ENCODE measurements at places on chromosomes 2 and 18.

GRCh38 chr18:32707147-32707546 lies 65.7 kb downstream of the KLHL14 start:
- DNase-seq: no peak

- DNase-seq: no peak
Observed at GRCh38 chr18:60925892-60926291, 407.3 kb upstream of the CDH20 start.

DNA sequence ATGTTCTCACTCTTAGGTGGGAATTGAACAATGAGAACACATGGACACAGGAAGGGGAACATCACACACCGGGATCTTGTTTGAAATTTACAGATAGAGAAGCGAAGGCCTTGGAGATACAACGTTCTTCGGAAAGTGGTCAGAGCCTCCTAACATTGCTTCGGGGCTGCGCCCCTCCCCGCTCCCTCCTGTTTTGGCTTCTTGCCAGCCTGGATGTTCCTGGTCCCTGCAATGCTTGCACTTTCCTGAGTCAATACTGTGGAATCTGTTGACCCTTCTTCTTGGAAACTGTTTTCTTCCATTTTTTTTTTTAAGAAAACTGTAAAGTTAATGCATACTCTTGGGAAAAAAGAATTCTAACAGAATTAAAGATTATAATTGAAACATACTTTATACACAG lies 360.8 kb downstream of the SOCS6 start:
- DNase-seq: no peak

DNA sequence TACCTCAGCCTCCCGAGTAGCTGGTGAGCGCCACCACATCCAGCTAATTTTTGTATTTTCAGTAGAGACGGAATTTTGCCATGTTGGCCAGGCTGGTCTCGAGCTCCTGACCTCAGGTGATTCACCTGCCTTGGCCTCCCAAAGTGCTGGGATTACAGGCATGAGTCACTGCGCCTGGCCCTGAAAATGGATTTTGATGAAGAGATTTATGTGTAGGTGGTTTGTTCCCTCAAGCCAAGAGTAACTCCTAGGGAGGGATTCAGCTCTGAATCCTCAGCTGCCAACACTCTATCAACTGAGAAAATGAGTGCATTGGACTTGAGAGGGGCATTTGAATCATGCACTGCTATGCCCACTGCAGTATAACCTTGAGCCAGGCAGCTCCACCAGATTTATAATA lies 17.5 kb upstream of the LIPG start:
- no peak for DNase-seq

DNA sequence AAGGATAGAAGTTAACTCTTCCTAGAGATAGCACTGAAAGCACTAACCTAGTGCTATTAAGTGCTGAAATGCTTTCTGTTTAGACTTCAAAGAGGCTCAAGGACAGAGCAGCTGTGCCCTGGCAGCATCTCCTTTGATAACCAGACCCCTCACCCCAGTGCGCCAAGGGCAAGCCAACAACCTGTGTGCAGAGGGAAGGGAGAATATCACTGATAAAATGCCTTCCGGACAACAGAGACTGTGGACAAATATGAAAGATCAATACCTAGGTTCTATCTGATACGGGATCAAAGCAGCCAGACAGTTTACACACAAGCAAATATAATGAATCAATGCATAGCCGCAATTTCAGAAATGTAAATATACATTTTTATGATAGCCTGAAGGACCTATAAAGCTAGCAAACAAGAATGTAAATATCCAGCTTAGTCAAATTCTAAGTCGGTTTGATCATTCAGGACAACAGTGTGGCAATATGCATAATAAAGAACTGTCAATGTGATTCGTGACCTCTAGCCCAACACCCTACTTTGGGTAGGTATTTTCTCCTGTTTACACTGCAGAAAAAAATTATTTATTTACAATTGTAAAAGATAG lies 91.8 kb upstream of the RFX8 start:
- DNase-seq: no peak

- DNase-seq: no peak
Observed at GRCh38 chr2:52074130-52074719, 1042.3 kb upstream of the NRXN1 start.

- no peak for DNase-seq
Observed at GRCh38 chr2:150811259-150811855, 323.9 kb upstream of the RND3 start.

DNA sequence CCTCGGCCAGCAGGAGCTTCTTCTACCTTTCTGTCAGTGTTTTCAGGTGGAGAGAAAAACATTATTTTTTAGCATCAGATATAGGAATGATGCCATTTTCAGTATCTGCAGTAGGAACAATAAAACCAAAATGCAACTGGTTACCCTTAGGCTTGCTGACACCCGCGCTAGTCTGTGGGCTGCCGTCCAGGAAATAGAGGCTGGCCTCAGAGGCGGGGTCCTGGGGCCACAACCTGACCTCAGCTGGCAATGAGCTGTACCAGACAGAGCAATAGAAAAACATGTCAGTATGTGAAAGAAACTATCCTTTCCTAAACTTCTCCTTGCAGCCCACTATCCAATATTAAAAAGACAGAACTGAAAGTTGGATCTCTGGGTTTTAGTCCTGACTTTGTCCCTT lies 4.6 kb upstream of the ST6GAL2 start:
- no peak for DNase-seq

DNA sequence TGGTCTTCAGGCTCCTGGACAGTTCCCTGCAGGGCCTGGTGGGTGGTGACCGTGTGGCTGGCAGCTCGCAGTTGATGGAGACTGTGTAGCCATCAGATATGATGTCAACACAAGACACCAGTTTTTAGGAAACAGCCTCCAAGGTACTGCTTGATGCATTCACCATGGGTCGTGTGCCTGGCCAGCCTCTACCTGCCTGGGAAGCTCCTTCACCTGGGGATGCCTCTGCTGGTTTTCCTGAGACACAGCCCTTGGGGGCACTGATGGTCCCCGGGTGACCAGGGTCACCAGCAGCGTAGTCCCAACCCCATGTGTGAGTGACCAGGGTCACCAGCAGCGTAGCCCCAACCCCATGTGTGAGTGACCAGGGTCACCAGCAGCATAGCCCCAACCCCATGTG lies 33.6 kb upstream of the KCNG2 start:
- no peak for DNase-seq

- no peak for DNase-seq
Observed at GRCh38 chr2:105442056-105442455, 43.2 kb upstream of the FHL2 start.

- no peak for DNase-seq
Observed at GRCh38 chr2:144460727-144461307, 59.1 kb downstream of the ZEB2 start.

DNA sequence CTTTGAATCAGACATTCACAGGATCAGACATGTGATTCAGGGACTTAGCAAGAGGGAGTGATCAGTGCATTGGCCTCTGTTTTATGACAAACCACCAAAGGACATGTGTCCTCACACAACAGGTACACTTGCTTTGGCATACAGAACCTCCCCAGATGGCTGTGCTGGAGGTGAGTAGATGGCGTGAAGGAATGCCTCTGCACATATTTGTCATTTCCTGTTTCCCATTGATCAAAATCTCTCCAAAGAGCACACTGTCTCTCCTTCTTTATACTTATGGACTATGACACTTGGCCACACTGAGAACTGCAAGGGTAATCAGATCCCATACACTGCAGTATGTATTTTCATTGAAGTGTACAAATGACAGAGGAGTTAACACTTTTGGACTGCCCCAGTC lies 927.6 kb downstream of the TSN start:
- no peak for DNase-seq

DNA sequence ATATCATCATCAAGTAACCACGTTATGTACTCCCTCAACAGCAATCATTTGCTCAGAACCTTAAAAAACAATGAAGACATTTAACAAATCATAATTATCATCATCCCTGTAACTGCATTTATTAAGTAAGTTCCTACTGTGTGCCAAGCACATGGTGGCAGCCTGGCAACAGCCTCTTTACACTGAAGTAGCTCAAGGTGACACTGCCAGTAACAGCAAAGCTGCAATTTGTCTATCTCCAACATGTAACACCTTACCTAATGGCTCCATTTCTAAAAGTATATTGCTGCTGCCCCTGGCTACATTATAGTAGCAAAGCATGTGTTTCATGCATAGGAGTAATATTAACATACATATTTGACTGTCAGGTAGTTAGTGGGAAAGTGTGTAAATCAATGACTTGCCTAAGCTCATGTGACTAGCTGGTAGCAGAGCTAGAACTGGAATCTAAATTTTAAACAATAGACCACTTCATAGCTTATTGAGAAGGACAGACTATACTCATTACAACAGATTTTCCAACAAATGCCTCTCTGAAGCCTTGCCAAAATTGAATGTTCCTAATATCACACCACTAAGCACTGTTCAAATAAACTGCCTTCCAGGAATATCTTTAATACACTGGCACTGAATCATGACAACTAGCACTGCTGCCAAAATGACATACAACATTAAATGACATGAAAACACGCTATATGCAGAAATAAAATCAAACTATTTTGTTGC lies 86.7 kb downstream of the L3MBTL4 start:
- DNase-seq: no peak

DNA sequence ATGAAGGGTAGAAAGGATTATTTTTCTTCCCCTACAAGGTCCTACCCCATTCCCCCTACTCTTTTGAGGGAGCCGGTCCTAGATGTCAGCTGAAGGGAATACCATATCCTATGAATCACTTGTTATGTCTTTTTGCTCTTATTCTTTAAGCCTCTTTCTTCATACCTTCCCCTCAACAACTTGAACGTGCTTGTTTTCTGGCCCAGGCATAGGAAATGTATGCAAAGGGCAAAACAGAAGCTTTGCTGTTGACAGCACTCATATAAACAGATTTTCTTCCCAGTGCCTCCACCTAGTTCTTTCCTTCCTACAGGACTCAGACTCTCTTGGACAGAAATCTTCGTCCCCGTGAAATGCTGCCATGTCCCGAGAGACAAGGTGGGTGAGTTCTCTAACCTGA lies 64.6 kb downstream of the TMEM17 start:
- no peak for DNase-seq

DNA sequence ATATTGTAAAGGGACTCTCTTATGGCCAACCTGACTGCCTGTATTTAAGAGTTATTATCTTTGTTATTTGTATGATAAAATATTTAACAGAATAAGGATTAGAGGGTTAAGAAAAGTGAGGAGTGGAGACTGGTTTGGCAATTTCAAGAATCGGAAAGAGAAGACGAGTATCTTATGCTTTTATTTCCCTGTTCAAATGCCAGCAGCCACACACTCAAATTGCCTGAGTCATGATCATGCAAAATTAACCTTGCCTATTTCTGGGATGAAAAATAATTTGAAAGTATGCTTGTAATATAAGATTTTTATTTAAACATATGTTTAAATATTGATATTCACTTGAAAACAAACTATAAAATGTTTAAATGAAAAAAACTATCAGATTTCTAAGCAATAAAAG lies 188.6 kb downstream of the CD226 start:
- DNase-seq: no peak

- no peak for DNase-seq
Observed at GRCh38 chr2:218326315-218326714, 30.3 kb upstream of the CATIP start.

- DNase-seq: no peak
Observed at GRCh38 chr2:239942871-239943311, 82.3 kb downstream of the NDUFA10 start.

DNA sequence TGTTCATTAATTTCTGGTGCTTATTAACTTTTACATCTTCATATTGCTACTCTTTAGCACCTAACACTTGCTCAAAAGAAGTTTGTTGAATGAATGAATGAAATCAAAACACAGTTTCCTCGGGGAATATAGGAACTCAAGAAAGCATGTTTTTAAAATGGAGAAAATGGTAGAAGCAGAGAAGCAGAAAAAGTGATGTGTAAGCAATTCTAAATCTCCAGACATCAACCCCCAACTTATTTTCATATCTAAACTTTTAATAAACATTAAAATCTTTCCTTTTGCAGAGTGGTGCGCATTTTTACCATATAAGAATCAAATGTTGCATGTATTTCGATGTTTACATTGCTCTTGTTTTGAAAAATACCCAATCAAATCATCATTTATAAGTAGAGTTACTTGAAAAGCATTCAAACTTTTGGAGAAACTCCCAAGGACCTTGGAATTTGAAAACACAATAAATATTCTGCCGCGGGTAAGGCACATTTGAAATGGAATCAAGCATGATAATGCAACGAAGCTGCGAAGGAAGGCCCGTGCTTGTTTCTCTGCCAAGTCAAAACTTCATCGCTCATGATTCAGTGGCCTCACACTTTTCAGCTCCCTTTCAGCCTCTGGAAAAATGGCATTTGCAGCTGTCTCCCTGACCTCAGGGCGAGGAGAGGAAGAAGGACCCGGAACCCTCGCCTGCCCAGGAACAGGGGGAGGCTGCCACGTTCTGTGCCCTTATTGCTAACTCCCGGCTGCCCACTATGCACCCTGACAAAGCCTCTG lies 26.7 kb upstream of the SMIM21 start:
- DNase-seq: no peak

DNA sequence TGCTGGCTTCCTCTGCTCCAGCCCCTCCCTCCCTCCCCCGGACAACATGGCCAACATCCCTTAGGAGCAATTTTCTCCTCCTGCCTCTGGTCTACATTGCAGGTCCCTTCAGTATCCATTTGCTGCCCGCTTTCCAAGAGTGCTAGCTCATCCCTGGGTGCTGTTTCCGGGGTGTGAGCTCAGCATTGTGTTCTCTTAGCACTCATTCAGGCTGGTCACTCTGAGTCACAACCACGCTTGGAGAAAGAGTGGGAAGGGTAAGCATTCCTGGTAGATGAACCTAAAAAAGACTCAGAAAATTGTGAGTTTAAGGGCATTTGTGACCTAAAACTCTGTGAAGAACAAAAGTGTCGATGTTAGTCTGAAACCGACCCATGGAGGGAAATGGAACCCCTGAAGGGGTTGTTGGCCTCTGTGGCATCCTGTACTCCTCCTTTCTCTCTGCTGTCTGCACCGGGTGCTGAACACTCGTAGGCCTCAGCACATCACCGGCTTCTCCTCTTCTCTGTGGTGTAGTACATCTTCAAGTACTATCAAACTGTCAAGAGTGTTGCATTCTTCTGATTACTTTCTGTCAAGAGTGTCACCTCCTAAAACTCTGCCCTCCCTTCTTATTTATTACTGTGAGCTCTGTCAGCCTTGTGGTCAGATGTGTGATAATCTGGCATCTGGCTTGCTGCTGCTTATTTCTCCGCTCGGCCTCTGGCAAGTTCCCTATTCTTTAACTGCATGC lies 73.0 kb downstream of the CTNNA2 start:
- DNase-seq: no peak

GRCh38 chr2:223541546-223541945 lies 60.6 kb downstream of the SCG2 start:
- no peak for DNase-seq

- DNase-seq: no peak
Observed at GRCh38 chr2:98869272-98869641, 66.8 kb downstream of the CRACDL start.

- no peak for DNase-seq
Observed at GRCh38 chr2:239058766-239059165, 210.9 kb downstream of the TWIST2 start.

GRCh38 chr2:18971069-18971378 lies 381.7 kb upstream of the NT5C1B start:
- DNase-seq: no peak

DNA sequence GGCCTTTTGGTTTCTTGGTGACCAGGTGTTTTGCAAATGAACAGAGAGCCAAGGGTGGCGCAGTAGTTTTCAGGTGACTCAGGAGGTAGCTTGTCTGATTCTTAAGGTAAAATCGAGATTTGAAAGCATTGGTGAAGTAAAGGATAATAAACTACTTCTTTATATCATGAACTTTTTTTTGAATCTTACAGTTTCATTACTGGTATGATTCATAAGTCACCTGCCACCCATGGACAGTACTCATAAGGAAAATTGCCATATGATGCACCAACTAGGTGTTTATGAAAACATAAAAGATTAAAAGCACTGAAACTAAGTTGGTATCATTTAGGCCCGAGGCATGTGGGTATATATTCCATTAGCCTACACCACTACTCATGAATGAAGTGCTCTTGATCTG lies 84.1 kb upstream of the MGAT5 start:
- DNase-seq: peak; percentile 55

Measured in GM06990 (cell line).